ENCODE measurements at places on chromosomes 1 and 21. TPM values are rescaled to one million over a fixed set of nuclear protein-coding genes. Genes with fewer than 3 reads are reported as not detected.

Gene HSD3B1
- not detected for polyA plus RNA-seq

Gene TSSK3
- 0.39 TPM for polyA plus RNA-seq

DNA sequence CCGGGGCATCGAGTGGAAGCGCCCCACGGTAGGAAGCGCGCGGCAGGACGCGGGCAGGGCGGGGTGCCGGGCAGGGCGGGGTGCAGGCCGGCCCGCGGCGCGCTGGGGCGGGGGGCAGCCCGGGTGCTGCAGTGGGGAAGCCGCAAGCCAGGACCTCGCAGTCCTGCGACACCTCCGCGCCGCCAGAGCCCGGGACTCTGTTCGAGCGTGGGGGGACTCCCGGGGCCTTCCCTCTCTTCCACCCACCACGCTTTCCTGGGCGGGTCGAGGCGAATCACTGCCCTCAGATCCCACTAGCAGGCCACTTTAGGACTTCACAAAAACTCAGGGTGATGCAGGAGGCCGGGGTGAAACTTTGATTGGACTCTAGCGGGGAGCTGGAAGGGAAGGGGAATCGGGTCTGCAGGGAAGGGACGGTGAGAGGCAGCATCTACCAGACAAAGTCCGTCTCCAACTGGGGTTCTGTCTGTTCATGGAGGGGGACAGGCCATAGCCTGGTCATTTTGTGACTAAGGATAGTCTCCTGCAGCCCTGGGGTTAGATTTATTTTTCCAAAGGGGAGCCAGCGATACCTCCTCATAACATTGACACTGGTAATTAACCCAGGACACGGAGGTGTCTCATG, 623 bp downstream of the CAPN2 start:
- no peak for DNase-seq

GRCh38 chr1:177209357-177209756, 38.6 kb downstream of the BRINP2 start:
- DNase-seq = peak; percentile 100

Gene SLC25A24
- polyA plus RNA-seq = 20.2 TPM

All from BJ (cell line).